ENCODE measurements at places on chromosomes 16 and 17.

- DNase-seq = no peak
These were observed 4.9 kb upstream of the ASGR1 start for GRCh38 chr17:7184091-7184488.

GRCh38 chr17:55710410-55710809 is 12.3 kb downstream of the TMEM100 start:
- no peak for DNase-seq

- DNase-seq = no peak
These were observed 126.6 kb downstream of the ANKRD11 start for GRCh38 chr16:89363621-89364393.

GRCh38 chr16:6558661-6559060 is 774.0 kb upstream of the RBFOX1 start:
- DNase-seq = no peak

- no peak for DNase-seq
These were observed 9.0 kb upstream of the C1QL1 start for GRCh38 chr17:44977065-44977464.

GRCh38 chr17:35568561-35568960 is 7.9 kb upstream of the SLFN14 start:
- no peak for DNase-seq

GRCh38 chr16:12535535-12536411 is 267.9 kb downstream of the CPPED1 start:
- DNase-seq = no peak

DNA sequence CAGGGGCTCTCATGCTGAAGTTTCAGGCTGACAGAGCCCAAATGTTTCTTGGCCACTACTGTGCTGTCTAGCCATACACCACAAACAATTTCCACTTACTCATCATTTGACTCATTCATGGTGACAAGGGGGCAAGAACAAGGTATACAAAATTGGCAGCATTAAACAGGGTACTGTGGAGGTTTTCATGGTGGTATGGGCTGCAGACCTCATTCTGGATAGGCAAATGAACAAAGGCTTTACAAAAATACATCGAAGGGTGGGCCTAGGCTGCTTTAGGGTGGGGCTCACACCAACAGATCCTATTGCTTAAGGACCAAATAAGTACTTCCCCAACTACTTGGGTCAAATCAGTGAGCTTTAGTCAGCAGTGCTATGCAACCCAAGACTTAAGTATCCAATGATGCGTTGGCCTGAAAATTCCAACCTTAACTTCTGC is 53.0 kb downstream of the N4BP1 start:
- DNase-seq = no peak

DNA sequence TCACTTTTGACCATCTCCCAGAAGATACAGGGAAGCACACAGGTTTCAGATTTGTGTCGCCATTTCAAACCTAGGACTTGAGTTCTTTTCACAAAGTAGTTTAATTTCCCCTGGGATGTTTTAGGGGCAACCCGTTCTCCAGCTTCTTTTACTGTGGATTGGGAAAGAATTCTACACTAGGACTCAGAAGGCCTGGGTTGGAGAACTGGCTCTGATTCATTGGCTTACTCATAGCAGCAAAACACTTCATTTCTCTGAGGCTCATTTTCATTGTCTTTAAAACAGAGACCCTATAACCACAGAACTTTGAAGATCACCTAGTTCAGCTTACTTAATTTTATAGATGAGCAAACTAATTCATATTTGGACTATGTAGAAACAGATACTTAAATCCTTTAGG is 175.9 kb upstream of the SALL1 start:
- no peak for DNase-seq

DNA sequence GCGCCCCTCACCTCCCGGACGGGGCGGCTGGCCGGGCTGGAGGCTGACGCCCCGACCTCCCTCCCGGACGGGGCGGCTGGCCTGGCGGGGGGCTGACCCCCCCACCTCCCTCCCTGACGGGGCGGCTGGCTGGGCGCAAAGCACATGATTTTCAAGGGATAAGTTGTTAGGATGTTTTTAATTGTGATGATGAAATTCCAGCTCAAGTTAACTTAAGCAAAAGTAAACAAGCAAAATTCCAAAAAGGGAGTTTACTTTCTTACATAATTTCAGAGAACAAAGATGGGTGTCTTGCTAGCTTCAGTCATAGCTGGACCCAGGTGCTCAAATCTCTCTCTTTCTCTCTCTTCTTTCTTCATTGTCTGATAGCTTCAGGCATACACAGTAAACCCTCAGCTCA is 33.6 kb upstream of the MED9 start:
- DNase-seq = no peak

DNA sequence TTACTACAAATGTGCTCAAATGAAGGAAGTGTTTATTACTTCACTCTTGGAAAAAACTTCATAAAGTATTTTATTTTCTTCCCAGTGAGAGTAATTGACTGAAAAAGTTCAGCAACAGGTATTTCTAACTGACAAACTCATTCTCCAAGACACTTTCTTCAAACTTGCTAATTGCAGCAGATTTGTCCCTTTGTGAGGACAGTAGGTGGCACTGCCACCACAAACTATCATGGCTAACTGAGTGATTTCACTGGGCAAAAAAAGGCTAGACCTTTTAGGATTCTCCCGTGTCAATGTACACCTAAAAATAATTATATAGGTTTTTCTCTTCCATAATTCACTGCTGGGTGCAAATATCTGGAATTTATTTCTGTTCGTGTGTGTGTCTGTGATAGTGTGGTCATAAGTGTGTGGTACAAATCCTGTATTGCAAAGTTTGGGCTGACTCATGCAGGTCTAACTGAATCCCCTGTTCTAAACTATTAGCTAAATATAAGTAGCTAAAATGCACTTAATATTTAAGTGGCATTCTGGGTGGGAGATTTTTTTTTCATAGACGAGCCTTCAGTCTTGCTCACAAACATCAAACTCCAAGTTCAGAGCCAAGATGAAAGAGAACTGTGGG is 3.9 kb downstream of the HS3ST3A1 start:
- DNase-seq = no peak

DNA sequence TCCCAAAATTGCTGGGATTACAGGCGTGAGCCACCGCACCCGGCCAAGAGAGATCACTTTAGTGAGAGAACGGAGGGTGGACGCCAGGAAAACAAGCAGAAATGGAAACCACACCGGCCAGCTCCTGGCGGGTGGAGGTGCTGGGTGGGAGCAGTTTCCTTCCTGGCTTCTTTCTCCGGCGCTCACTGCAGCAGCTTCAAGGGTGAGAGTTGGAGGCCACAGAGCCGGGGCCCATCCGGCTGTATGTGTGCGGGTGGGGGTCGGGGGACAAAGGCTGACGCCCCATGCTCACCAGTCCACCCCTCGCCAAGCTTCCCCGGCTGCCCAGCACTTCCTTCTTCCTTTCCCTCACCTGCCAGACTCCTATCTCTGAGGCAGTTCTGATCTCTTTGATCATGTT is 13.5 kb upstream of the BHLHA9 start:
- no peak for DNase-seq

GRCh38 chr17:51941272-51941671 is 217.2 kb downstream of the CA10 start:
- no peak for DNase-seq

DNA sequence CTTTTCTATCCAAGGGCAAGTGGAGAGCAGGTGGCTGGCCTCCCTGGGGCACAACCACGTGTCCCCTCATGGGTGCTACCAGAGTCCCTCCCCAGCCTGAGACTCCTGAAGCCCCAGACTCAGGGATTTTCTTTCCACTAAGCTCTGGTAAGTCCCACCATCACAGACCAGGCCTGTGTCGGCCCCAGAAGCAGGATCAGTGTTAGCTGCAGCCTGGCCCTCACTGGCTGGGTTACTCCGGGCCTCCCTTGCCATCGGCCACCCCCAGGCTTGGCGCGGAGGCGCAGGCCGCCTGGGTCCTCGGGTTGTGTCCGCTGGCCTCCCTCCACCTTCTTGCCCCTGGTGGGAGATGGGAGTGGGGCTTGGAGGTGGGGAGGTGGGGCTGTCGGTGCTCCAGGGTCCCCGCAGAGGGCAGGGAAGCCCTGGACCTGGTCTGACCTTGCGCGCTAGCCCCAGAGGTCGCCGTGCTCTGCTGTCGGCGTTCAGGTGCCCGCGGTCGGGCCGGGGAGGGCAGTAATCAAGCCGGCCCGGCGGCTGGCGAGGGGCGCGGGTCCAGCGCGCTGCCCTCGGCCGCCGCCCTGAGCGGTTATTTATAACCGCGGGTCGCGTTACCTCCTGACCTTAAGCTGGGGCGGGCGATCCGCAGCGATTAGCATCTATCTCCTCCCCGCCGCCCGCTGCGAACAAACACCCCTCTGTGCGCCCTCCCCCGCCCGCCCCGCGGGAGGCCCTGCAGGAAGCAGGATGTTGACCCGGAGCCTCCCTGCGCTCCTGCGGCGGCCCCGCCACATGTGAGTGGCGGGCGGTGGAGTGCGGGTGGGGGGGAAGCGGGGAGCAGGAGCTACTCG is 78.1 kb upstream of the TOB1 start:
- DNase-seq = no peak

- DNase-seq = no peak
These were observed 51.2 kb upstream of the MED9 start for GRCh38 chr17:17425591-17425990.

GRCh38 chr16:78906135-78906534 is 694.4 kb downstream of the MAF start:
- no peak for DNase-seq

GRCh38 chr16:68468842-68469241 is 20.5 kb upstream of the SMPD3 start:
- DNase-seq = no peak

GRCh38 chr17:30530346-30531025 is 53.3 kb downstream of the GOSR1 start:
- DNase-seq = no peak

DNA sequence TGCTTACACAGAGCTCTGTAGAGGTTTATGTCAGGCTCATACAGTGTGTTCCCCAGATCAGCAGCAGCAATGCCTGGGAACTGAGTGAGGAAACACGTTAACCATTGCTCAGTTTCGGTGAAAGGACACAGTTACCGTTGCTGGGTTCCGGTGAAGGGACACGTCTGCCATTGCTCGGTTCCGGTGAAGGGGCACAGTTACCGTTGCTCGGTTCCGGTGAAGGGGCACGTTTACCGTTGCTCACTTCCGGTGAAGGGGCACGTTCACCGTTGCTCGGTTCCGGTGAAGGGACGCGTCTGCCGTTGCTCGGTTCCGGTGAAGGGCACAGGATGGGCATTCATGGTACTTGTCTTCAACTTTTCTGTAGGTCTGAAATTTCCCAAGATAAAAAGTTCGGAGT is 81.7 kb downstream of the MRM3 start:
- DNase-seq = no peak

GRCh38 chr17:69912805-69913204 is 162.2 kb upstream of the KCNJ16 start:
- DNase-seq = no peak

DNA sequence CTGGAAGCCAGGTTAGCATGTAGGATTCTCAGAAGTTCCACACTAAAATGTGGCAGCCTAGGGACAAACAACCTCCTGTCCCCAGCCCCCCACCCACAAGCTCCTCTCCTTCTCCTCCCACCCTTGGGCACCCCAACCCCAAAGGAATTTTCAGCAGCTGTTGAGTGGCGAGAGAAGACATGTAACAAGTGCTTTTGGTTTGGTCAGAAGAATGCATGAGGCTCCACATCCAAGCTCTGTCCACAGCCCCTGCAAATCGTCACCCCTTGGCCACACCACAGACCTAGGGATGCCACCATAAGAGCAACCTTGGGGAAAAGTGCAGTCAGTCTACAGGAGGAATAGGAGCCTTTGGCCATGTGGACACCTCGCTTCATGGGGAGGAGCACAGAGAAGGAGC is 11.9 kb upstream of the RAB37 start:
- no peak for DNase-seq

- no peak for DNase-seq
These were observed 50.0 kb downstream of the NXN start for GRCh38 chr17:929586-929985.

GRCh38 chr17:81428516-81428915 is 33.3 kb downstream of the BAHCC1 start:
- no peak for DNase-seq

DNA sequence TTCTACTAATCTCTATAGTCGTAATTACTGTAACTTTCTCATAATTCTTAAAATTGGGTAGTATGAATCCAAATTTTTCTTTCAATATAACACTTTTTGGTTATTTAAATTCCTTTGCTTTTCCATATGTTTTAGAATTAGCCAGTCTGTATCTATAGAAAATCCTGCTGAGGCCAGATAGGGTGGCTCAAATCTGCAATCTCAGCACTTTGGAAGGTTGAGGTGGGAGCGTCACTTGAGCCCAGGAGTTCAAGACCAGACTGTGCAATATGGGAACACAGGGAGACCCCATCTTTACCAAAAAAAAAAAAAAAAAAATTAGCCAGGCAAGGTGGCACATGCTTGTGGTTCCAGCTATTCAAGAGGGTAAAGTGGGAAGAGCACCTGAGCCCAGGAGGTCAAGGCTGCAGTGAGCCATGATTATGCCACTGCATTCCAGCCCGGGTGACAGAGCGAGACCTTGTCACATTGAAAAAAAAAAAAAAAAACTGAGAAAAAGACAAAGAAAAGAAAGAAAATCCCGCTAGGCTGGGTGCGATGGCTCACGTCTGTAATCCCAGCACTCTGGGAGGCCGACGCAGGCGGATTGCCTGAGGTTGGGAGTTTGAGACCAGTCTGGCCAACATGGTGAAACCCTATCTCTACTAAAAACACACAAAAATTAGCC is 9.3 kb downstream of the TERF2 start:
- DNase-seq = no peak

DNA sequence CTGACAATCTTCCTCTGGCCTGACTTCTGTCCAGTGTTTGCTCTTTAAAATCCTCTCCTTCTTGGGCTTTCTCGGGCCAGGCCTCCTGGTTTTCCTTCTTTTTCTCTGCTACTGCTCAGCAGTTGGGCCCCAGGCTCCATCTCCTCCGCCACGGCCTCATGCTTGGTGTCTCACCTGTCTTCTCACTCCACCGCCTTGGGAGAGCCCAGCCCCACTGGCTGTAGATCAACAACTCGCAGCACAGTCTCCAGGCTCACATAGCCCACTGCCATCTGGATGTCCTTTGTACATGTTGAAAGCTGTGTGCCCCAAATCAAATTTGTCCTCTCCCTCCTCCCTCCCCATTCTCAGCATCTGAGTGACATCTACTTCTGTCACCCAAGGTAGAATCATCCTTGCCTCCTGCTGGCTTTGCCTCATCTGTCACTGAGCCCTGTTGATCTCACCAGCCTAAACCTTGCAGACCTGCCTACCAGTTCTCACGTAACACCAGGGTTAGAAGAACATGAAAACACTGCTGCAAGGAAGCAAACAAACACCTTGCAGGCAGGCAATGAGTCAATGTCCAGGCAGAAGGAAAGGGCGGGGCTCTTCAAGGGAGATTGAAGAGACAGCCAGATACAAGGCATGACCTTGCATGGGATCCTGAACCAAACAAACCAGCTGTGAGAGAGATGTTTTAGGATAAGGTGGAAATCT is 103.2 kb upstream of the SMURF2 start:
- no peak for DNase-seq

- no peak for DNase-seq
These were observed 7.7 kb downstream of the IL34 start for GRCh38 chr16:70653809-70654771.

DNA sequence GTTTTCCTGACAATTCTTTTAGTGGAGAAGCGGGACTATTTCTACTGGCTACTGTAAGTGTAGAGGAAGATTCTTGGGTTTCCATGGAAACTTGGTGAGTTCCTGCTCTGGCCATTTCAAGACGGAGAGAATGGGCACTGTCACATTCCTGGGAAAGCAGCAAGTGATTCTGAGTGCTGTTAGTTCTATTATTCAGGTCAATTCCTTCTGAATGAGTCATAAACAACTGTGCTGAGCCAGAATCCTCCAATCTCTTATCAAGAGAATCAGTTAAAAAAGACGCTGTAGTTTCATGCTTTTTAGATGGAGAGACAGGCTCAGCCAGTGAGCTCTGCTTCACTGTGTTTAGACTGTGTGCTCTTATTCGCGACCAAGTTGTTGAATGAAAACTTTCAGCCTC is 19.6 kb downstream of the AKAP10 start:
- DNase-seq = no peak
